Activated naive CD4-positive, alpha-beta T cell (primary cell): ENCODE measurements at places on chromosomes 1 and 21.

DNA sequence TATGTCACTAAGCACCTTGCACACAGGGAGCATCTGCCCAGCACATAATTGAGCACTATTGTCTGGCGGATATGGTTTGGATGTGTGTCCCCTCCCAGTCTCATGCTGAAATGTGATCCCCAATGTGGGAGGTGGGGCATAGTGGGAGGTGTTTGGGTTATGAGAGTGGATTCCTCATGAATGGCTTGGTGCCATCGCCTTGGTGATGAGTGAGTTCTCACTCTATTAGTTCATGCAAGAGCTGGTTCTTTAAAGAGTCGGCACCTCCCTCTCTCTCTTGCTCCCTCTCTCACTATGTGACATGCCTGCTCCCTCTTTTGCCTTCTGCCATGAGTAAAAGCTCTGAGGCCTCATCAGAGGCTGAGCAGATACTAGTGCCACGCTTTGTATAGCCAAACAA lies 9.5 kb downstream of the CTSK start:
- no peak for DNase-seq

DNA sequence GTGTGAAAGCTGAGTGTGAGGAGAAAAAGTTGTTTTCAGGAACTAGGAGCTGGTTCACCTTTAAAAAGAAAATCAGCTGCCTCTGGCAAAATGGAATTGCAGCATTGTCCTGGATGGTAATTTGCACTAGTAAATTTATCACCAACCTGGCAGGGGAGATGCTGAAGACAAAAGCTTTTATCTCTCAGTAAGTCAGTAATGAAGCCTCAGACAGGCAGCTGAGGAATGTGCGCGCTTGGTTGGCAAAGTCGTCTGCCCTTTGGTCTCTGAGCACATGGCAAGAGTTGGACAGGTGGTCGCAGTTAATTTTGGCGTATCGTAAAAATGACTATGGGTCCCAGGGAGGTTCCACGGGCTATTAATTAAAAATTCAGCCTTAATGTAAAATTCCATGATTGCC lies 131.9 kb downstream of the BACH1 start:
- no peak for DNase-seq

GRCh38 chr1:185279571-185279970 lies 37.5 kb downstream of the IVNS1ABP start:
- no peak for DNase-seq

DNA sequence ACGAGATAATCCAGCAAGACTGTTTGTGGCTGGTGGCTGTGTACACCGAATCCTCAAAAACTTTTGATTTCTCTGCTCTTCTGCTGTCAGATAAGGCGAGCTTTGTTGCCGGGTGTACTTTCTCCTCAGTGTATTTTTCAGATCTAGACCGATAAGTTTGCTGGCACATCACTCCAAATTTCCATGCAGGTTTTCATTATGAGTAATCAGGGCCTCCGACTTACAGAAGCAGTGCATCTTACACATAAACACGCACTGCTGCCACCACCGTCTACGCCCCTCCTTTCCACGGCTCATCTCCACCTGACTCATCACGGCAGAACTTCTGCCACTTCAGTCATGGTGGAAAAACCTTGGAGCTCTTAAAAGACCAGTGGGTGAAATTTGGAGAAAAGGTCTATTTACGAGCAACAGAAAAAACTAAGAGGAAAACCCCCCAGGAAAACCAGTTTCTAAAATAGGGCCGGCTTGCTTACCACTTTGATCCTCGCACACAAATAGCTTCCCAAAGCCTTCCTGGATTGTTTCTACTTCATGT lies 7.7 kb downstream of the ZBTB21 start:
- DNase-seq, result no peak

GRCh38 chr21:19833082-19833481 lies 1165.1 kb upstream of the NCAM2 start:
- DNase-seq, result no peak

DNA sequence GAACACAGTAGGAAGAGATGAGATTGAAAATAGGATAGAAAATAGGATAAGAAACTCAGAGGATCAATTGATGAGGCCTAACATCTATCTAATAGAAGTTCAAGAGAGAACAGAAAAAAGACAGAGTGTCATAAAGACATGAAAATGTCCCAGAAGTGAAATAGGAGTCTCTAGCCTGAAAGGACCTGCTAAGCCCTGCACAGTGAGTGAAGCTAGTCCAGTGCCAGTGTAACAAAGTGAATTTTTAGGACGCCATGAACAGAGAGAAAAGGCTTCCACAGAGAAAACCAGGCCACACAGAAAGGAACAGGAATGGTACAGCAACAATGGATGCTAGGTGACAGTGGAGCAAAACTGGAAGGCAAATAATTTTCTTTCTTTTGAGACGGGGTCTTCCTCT lies 20.3 kb upstream of the LSS start:
- DNase-seq, result no peak

- DNase-seq, result no peak
These were observed 88.1 kb upstream of the JAK1 start for GRCh38 chr1:65054481-65054880.

GRCh38 chr1:238409932-238410331 lies 519.2 kb upstream of the ZP4 start:
- no peak for DNase-seq

GRCh38 chr21:35323947-35324346 lies 274.8 kb upstream of the RUNX1 start:
- no peak for DNase-seq

DNA sequence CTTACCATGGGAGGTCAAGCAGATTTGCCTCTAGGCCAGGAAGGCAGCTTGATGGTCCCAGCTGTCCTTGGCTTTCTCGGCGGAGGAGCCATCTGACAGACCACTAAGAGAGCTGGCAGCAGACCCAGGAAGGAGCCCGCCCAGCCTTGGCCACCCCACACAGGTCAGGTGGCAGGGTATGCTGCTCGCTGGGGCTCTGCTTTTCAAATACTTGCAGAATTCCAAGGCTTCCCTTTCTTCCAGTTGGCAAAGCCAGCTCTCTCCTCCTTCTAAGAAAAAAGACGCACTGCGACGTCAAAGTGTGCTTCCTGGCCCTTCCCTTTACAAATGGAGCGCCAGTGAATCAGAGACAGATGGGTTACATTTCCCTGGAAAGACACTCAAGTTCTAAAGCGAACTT lies 229.4 kb downstream of the CACNA1E start:
- no peak for DNase-seq

DNA sequence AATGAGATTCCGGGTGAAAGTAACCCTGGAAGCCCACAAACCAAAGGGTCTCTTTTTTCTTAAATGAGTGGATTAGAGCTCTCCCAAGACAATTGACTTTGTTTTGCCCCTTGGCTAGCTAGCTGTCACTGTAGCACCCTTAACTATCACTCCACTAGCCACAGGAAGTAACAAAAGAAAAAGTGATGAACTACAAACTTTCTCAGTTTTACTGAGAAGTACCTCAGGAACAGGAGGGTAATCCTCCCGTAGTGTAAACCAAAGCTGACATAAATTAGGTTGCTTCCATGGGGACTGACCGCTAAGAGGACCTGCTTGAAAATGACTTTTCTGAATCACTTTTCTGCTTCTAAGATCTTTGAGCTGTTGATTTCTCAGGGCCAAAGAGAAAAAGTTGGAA lies 240.1 kb downstream of the BARHL2 start:
- DNase-seq, result no peak

DNA sequence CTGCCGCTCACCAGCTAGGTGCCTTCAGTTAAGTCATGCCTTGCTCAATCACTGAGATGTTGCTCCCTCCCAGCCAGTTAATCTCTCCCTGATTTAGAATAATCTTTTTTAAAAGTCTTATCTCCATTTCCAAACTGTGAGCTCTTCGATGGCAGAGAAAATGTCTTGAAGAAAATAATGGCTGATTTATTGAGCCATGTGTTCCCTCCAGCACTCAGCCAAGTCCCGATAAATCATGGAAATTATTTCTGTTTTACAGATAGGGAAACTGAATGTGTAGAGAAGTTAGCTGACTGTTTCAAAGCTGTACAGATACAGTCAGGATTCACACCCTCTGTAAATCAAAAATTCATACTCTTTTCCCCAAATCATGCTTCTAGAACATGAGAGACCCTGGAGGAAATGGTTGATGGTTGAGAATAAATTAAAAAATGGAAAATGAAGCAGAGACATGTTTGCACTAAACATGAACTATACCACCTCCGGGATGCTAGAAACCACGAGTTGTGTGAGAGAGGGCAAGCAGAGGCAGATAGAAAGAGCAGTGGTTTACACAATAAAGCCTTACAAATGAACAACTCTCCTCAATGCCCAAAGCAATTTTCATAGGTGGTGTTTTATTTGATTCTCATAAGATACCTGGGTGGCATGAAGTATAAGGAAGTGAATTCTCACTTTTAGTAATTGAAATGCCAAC lies 376.4 kb downstream of the PLPP3 start:
- no peak for DNase-seq

DNA sequence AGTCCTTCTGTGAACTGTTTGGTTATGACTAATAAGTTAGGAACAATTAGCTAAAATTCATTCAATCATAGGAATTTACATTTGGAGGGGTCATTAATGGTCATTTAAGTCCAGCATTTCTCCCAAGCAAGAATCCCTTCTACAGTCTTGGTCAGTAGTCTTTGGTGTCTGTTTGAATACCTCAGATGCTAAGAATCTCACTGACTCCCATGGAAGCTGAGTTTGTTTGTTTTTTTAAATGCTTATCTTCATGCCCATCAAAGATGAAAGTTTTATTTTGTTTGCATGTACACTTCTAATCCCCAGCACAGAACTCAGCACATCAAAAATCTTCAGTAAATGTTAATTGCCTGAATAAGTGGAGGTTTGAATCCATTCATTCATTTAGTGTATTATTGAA lies 41.3 kb upstream of the SLC44A3 start:
- DNase-seq, result no peak

- no peak for DNase-seq
These were observed 3.5 kb upstream of the TFF1 start for GRCh38 chr21:42369821-42370220.

DNA sequence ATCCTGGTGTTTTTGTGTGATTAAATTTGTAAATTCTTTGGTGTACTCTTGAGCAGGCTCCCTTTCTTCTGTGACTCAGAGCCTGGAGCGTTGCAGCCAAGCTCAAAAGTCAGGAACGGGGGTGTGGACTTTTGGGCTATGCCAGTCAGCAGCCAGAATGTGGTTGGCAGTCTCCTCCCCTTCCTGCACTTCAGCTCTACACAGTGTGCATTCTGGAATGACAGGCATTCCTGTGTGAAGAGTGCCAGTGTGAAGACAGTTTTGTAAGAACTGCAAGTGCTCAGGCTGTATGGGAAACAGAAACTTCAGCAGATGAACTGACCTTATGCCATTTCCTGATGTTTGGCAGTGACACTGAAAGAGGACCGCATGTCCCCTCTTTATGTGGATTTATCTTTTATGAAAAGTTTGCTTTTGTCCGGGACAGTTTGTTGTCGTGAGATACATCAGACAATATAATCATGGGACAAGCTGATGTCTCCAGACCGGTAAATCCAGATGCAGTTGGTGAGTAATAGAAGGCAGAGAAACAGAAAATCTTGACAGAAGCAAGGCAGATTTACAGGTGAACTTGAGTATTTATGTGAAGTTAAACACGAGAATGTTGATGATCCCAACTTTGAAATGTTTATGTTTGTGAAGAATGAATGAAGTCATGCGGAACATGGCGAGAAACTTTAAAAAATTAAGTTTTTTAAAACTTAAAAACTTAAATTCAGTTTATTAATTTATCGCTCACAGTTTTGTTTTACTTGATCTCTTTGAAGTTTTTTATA lies 67.7 kb upstream of the RCC1 start:
- DNase-seq, result no peak
